ENCODE measurements at places on chromosomes 7 and 10.

- no peak for DNase-seq
These were observed 74.1 kb upstream of the PRSS58 start for GRCh38 chr7:142331941-142332340.

DNA sequence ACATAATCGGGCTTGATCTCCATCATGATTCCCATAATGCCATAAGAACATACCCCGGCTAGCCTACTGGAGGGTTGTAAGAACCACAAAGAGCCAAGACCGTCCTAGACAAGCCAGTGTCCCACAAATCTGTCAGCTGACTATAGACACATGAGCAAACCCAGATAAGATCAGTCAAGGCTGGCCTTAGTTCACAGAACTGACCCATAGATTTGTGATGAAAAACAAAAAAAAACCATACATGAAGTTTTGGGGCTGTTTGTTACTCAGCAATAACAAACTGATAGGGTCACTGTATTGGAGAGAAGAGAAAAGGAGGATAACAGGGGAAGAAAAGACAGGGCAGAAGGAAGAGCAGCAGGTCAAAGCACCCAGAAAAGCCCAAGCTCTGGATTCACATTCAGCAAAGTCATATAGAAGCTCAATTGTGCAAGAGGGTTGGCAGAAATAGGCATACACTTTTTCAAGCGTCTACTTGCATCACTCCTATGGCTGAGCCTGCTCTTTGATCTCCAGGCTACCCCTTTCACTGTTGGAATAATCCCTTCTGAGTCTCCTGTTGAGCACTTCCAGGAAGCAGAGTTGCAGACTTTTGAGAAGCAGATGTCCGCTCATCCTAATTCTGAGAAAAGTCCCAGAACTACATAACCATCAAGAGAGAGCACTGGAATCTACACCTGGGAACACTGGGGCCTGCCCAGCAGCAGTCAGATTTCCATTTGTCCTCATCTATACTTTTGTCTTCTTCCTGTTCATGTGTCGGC, 122.0 kb upstream of the HABP2 start:
- DNase-seq: no peak

GRCh38 chr10:43158636-43159035, 20.4 kb downstream of the CSGALNACT2 start:
- DNase-seq: no peak

GRCh38 chr7:120933475-120933874, 17.1 kb upstream of the ING3 start:
- no peak for DNase-seq

GRCh38 chr7:94874036-94874785, 33.2 kb upstream of the PPP1R9A start:
- no peak for DNase-seq

- DNase-seq: no peak
These were observed 47.8 kb downstream of the NRCAM start for GRCh38 chr7:108408296-108408991.

DNA sequence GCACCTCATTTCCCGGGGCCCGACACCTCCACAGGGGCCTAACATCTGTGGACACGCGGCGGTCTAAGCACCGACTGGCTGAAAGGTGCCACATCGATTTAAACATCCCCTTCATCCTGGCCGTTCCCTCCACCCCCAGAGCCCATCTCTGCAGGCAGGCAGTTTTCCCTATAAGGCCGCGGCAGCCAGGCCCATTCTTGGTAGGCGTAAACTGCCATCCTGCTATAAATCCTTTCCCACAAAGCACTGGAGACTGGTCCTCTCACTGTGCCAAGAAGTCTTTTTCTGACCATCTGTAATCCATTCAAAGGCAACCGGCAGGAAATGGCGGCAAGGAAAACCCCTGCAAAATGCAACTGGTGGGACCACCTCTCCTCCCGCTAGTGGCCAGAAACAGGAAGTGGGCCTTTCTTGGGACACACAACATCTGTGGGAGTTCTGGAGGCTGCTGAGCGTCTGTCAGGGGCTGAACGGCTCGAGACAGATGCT, 22.4 kb downstream of the ATXN7L1 start:
- no peak for DNase-seq

- no peak for DNase-seq
These were observed 15.1 kb upstream of the LIMK1 start for GRCh38 chr7:74068378-74069085.

DNA sequence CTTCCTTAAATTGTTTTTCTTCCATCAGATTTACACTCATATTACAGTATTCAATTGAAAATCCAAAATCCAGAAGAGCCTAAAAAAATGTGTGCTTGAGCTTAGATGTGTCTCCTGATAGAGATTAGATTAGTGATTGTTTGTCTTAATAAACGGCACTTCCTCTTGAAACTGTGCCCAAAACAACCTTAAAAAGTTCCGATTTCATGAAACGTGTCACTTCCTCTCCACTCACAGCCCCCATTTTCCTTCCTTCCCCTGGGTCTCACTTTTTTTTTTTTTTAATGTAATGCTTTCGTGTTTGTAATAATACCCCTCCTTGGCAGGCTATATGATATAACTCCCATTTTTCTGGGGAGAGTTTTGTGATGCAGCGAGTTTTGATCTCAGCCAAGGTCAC, 114.8 kb upstream of the ADO start:
- no peak for DNase-seq

DNA sequence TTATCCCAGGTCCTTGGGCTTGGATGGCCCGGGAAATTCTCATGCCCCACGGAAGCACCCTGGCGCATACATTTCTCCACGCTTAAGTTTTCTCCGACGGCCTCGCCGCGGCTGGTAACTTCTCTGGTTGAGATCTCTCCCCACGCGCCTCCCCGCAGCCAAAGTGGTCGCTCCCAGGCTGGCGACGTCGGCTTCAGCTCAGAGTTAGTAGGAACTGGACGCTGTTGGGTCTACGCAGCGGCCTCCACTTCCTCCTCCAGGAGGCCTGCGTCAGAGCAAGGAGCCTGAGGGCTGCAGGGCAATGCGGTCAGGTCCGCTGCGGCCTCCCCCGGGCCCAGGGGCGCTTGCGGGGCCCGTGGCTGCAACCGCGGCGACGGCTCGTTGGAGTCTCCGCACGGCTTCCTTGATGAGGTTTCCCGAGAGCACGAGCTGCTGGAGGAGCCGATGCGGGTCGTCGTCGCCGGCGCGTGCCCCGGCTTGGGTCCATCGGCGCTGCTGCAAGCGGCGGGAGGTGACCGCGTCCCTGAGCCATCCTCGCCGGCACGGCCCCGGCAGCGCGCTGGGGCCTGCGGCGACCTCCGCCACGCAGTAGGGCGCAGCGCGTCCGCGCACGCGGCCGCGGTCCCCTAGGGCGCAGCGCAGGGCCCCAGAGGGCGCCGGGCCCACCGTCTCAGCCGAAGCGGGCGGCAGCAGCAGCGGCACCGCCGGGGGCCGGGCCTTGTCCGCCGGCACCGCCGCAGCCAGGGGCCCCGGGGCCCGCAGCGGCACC, 744 bp downstream of the FRAT2 start:
- peak; percentile 36 for DNase-seq

DNA sequence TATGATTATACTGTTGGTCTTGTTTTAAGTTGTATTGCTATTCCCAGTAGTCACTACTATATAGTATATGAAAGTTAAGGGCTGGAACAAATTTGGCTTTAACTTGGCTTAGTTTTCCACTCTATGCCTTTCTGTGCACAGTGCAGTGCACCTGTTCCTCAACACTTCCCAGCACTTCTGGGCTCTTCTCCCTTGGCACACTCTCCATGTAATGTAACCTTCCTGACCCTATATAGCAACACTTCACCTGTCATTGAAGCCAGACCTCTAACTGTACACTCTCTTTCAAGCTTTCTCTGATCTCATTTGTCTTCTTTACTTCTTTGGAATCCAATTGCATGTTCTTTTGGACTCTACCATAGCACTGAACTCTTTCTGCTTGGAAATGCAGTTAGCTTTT, 83.9 kb upstream of the SMIM30 start:
- DNase-seq: no peak

- DNase-seq: no peak
These were observed 58.8 kb upstream of the GAD2 start for GRCh38 chr10:26157734-26158133.

- no peak for DNase-seq
These were observed 78.9 kb upstream of the SMIM30 start for GRCh38 chr7:113197274-113197673.

DNA sequence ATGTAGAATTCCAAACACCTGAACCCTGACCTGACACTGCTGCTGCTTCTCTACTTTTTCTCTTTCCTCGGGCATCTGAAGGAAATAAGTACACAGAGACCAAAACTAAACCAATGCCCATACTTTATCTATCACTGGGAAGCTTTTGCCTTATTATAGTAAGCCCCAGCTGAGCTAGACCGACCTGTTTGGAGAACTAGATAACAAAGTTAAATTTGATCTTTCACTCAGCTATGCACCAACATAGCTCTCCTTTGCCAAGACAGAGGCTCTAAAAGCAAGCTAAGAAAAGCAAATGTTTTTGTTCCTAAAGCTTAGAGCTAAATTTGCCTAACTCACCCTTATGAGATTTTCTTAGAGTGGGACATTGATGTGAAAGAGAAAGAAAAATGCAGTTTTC, 39.1 kb downstream of the NHLRC2 start:
- DNase-seq: no peak

DNA sequence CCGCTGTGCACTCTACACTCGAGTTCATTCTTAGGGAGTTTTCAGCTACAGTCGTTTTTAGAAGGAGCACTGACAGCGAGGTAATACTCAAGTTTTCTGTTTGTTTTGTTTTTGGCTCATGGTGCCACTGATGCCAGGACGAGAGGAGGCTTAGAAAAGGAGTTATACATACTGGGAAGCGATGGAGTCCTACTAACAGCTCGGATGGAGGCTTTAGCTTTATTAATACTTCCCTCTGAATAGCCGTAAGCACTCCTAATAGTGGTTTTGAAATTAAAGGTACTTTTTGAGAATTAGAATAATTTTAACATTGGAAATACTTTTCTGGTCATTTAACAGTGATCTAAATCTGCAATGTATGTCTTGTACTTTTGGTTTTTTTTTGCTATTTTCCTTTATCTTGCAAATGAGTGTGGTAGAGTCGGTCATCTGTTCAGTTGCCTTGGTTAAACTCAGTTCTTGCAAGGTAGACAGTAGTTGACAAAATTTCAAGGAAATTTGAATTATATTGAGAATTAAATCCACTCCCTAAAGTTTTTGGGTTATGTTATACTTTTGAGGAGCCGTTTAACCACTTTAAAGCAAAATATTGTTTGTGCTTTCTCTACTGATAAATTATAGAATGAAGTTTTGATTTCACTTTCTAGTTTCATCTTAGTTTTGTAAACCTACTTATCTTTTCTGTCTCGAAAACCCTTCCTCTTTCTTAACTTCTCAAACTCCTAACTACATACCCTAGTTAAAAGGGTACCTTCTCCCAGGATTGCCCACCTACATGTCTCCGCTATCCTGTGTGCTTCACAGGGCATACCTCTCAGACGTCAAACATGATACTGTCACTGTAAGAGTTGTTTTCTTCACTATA, 1.5 kb downstream of the HBP1 start:
- no peak for DNase-seq

DNA sequence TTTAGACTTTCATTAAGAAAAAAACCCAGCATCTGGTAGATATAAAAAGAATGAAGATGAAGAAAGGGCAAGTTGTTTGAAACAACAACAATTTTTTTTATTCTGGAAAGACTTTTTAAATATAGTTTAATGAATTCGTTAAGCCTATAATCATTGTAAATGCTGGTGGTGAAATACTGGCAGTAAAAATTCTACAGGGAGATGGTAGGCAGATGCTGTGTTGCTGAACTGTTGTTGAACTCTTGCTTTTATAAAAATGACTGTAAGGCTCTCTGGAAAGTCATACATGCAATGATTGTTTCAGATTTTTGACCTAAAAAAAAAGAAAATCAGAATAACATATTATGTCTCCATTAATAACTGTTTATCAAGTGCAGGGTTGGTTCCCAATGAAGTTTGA, 39.0 kb downstream of the SCIN start:
- DNase-seq: no peak

DNA sequence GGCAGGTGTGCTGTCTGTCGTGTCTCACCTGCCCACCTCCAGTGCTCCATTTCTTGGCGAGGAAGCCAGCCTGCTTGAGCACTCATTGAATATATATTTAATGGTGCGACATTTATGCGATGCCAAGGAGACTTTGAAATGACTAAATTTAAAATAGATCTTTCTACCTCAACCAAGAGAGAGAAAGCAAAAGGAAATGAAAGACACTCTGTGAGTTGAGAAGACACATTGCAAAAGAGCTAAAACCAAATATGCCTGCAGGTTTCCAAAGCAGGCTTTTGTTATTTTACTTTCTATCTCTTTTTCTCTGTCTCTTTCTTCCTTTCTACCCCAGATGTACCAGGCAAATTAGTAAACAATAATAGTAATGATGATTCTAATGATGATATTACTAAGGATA, 53.6 kb upstream of the AOAH start:
- no peak for DNase-seq

DNA sequence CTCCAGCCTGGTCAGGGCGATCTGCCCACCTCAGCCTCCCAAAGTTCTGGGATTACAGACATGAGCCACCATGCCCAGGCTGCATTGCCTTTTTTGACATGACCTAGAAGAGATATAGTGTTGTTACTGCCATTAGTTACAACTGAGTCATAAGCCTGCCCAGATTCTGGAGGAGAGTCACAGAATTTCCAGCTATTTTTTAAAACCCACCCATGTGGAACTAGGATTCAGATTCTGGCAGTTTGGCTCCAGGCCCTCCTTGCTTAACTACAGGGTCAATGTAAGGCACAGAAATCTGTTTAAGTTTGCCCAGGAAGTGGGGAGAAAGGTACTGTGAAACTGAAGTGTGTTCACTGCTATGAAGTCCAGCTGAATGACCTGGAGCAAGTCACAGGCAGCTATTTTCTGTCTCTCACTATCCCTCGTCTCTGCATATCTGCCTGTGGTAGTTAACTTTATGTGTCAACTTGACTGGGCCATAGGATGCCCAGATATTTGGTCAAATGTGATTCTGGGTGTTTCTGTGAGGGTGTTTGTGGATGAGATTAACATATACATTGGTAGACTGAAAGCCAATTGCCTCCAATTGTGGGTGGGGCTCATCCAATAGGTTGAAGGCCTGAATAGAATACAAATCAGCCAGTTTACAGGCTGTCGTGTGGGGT, 8.4 kb upstream of the MARVELD1 start:
- no peak for DNase-seq

DNA sequence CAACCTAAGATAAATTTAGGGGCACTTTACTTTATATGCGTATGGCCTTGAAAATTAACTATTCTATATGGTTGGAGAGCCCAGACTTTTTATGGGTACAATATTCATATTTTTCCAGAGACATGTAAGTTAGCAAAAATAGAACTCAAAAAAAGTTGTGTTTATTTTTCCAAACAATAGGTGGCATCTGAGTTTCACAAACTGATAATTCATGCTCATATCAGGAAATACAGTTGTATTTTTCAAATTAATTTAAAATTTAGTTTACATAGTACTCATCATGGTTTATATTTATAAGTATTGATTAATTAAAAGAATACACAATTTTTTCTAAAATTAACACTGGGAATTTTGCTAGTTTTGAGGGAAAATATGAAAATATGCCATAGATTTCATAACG, 34.6 kb downstream of the ANKRD7 start:
- DNase-seq: no peak

DNA sequence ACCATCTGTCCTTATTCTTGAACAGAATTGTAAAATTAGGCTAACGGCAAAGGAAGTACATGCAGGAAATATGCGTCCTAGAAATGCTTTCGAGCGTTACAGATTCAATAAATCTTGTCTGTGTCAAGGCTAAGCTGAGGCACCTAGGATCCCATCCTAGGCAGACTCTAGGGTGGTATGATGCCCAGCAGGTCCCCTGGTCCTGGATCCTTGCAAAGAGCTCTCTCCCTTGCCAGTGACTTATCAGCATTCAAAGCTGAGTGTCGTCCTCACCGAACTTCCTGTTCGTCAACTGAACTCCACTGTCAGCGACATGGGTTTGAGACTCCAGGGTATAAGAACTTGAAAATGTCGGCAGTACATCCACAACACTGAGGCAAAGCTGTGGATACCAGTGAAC, 61.5 kb downstream of the AKR1E2 start:
- DNase-seq: no peak

Measured in activated naive CD4-positive, alpha-beta T cell treated with Interleukin-2 at 50 U/mL for 16 hours (primary cell).